NCI-H226 (cell line): ENCODE measurements at places on chromosomes 1 and 21.

DNA sequence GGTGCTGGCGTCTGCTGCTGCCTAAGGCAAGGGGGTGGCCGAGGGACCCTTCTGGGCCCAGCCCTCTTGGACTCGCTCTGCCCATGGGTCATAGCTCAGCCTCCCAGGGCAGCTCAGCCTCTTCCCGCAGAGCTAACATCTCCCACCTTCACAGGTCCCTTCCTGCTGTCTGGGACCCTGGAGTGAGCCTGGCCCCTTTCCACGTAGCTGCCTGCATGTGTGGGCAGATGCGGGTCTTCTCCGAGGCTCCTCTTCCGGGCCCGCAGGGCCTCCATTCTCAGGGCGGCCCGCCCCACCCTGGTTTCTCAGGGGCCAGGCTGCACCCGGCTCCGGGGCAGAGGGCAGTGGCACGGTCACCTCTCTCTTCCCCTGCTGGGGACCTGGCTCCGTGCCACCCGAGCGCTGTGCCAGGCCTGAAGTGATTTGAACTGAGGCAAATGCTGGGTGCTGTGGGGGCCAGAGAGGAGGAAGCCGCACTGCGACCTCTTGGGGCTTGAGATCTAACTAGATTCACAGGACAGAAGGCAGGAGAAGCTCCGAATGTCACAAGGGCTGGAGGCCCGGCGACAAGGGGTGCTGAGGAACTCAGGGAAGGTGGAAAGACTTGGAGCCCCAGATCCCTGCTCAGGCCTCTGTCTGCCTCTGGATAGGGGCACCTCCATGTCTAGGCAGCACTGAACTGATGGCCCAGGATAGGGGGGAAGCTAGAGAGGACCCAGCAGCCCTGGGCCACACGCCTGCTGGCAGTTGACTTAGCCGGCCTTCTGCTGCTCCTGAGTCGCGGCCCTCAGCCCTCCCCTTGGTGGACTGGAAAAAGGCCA, 40.7 kb downstream of the COQ8A start:
- DNase-seq, result no peak

GRCh38 chr1:1833456-1833855, 55.2 kb upstream of the NADK start:
- DNase-seq, result no peak

DNA sequence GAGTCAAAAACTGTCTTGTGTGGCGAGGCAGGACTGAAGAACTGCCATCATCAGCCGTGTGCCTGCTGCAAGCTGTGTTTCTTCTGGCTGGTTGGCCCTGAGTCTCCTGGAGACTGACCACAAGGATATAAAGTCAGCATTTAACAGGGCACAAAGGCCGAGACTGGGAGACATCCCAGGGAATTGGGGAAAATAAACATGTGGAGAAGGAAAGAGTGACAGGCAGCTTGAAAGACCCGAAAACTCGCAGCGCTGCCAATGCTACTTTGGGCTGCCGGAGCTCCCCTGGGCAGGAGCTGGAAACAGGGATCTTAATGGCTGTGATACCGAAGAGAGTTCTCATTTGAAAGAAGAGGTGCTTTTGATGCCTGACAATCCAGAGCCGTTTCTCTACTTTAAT, 125.3 kb upstream of the HMGB4 start:
- no peak for DNase-seq

DNA sequence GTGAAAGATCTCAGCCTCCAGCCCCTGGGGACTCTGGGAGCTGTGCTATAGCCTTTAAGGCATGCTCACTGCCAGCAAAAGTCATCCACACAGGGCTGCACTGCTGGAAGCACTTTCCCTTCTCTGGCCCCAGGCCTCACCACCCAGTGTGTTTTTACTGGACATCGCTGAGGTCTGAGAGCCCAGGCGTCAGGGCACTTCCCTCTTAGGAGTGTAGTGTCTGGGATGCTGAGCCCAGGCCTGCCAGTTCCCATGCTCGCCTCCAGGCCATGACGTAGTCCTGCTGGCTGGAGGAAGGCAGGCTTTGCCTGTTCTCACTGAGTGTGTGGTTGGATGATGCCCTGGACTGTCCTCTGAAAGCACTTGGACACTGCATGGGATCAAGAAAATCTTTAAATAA, 101.2 kb downstream of the GDAP2 start:
- no peak for DNase-seq

GRCh38 chr1:50098591-50099021, 10.1 kb upstream of the ELAVL4 start:
- DNase-seq, result no peak

GRCh38 chr1:59360170-59360569, 63.3 kb downstream of the FGGY start:
- peak; percentile 80 for DNase-seq

DNA sequence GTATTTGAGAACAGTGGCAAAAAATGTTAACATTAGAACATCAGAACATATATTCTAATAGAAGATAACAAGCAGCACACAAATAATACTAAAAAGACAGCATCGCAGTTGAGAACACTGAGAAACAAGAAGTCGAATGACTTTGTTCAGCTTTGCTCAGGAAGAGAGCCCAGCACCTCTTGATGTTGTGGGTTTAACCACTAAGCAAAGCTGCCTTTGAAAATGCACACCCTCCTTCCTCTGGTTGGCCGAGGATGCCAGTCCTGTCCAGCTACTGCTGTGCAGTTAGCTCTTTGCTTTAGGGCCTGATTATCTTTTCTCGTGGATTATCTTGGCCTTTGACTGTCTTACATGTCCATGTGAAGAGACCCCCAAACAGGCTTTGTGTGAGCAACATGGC, 60.5 kb downstream of the SPATA46 start:
- no peak for DNase-seq

- DNase-seq, result no peak
Observed at GRCh38 chr1:12630946-12631530, 12.8 kb upstream of the AADACL4 start.

DNA sequence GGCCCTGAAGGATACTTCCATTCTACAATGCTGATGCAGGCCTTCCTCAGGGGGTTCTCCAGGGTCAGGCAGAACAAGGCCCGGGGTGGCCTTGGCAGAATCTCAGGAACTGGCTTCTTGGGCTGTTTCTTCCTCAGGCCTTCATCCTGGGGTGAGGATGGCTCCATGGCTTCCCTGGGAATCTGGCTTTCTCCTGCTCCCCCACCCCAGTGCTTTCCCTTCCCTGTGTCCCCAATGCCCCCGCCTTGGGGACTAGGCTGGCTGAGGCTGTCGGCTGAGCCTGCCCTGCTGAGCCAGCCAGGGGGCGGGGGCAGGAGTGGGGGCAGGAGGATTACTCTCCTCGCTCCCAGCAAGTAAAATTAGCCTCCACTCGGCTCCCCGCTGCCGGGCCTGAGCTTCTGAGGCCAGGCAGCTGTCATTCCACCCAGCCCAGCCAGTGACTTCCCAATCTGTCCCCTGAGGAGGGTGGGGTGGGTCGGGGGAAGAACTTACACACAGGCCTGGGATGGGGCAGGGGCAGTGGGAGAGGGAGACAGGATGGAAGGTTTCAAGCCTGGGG, at the start of gene CACNA1S:
TSS of gene CACNA1S (minus strand) at position 254 of the 559 bp plus-strand sequence. CDS start at position 167, 87 bp downstream.
- no peak for DNase-seq

- no peak for DNase-seq
Observed at GRCh38 chr1:228983661-228984060, 248.4 kb downstream of the RHOU start.

- DNase-seq, result no peak
Observed at GRCh38 chr1:108140177-108140576, 60.0 kb downstream of the SLC25A24 start.

DNA sequence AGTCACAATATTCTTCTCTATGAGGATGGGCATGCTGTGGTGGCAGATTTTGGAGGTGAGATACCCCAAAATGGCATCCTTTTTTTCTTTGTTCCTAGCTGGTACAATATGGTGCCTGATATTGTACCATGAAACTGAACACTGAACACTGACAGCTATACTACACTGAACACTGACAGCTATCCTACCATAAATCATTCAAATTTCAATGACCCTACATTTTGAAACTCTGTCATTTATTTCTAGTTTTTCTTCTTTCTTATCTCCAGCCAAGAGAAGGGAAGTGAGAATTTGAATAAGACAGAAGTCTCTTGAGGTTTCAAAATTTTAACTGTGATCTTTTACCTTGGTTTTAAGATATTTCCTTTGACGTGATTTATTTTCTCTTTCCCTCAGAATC, 76.3 kb downstream of the LRRC53 start:
- no peak for DNase-seq

DNA sequence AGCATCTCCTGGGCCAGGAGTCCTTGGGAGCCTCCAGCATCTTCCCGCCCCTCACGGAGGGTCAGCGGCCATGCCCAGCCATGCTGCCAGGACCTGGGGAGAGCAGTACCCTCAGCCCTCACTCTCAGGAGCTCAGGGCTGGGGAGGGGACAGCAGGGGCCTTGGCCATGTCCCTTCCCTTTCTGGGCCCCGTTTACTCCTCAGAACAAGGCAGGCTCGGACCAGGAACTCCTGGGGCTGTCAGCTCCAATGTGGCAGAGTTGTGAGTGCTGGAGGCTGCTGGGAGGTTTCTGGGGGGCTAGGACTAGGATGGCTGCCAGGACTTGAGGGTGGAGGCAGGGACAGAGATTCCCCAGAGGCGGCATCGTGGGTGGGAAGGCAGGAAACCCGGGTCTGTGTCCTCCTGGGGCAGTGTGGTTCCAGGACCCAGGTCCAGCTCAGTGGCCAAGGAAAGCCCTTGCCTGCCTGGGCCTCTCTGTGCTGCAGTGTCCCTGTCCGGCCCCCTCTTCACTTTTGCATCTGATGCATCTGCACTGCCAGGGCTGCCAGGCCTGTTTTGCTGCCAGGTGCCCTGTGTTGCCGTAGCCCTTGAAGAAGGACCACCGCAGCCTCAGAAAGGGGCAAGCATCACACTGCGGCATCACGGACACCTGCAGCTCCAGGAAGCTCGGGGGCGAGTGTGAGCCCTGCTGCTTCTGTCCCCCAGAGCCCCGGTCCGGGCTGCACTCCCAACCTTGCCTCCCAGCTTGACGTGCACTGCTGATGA, 223.9 kb downstream of the CAMTA1 start:
- DNase-seq, result no peak

DNA sequence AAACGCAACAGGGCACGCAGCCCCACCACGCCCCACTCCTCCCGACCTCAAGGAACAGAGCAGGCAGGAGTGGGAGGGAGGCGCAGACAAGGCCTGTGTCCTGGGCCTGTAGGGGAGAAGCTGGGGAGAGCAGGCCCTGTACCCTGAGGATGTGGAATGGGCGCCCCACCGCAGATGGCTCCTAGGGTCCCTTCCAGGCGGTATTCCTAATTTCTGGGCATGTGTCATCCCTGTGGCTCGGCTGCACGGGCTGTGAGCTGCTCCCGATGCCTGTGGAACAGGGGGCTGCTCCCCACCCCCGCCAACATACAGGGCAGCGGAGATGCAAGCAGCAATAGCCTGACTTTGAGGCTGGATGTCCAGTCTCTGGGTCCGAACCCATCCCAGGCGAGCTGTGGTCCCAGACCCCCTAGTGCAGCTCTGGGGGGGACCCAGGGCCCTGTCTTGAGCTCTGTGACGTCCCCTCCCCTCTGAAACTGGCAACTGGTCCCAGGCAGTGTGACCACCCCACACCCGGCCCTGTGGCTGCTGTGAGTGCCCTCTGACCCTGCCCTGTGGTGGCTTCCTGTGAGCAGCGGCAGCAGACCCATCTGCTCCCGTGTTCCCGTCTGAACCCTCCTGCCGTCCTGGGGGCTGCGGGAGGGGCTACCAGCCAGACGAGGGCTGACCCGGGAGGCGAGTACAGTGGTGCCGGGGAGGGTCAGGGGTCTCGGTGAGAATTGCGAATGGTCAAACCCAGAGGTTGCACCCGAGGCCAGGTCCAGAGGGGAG, 13.9 kb upstream of the COL6A2 start:
- DNase-seq, result no peak

- DNase-seq, result peak; percentile 83
Observed at GRCh38 chr1:151579436-151580225, 32.2 kb upstream of the SNX27 start.

DNA sequence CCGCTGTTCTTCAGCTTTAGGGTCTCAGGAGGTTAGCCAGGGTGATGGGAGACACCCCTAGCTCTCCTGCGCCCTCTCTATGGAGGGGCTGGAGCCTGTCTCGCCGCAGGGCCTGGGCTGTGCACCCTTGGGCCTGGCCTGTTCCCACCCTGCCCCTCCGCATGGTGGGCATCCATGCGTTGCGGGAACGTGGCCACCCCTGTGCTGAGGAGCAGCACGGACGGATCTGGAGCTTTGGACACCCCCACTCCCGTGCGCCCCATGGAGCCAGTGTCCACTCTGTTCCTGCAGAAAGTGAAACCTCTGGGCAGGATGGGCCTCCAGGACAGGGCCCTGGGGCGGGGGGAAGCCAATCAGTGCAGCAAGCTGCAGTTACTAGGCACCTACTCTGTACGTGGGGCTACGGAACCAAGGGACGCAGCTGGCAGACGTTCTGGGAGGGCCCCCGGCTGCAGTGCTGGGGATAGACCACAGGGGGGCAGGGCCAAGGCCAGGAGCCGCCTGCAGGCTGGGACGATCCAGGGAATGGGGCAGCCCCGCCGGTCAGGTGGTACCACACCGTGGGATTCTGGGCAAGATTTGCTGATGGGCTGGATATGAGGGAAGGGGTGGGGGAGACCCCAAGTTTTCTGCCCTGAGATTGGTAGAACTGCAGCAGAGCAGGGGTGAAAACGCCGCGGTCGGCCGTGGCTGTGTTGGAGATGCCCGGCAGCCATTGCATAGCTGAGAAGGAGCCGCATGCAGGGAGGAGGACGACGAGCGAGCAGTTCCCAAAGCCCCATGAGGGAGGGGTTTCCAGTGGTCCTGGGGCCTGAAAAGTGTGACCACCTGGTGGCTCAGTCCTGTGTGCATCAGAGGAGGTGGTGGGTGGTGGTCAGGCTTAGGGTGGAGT, 43.3 kb downstream of the TP73 start:
- peak; percentile 15 for DNase-seq

DNA sequence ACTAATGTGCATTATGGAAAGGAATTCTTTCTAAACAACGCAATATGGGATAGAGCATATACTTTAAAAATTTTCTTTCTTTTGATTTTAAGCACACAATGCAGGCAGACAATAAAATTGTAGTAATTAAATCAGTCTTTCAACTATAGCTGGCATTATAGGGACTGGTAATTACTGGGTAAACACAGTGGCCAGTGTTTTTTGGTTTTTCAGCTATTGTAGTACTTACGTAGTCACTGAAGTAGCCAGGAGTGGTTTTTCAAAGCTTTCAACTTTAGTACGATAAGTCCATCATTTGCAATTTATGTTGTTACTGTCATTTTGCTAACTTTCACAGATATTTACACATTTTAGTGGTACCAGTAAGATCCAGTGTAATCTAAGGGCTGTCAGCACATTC, 50.6 kb downstream of the RAB3GAP2 start:
- DNase-seq, result no peak

GRCh38 chr1:214303141-214303930, 22.4 kb downstream of the SMYD2 start:
- no peak for DNase-seq
